ENCODE measurements at places on chromosomes 7 and 10. TPM values are rescaled to one million over a fixed set of nuclear protein-coding genes. Genes with fewer than 3 reads are reported as not detected.
A peak's percentile ranks its signal among the peaks of the same experiment; 100 is the strongest.

Gene CYP3A4
- total RNA-seq, result not detected

Gene UCMA
- total RNA-seq, result 0.91 TPM

- H3K27me3 ChIP-seq, result peaks cover 33% of the 10 kb centered on the region
- H3K36me3 ChIP-seq, result no peaks in the 10 kb centered on the region
- no peak overlapping the region for H3K4me3 ChIP-seq
Observed at GRCh38 chr10:132836832-132837540, 51.0 kb upstream of the NKX6-2 start.

DNA sequence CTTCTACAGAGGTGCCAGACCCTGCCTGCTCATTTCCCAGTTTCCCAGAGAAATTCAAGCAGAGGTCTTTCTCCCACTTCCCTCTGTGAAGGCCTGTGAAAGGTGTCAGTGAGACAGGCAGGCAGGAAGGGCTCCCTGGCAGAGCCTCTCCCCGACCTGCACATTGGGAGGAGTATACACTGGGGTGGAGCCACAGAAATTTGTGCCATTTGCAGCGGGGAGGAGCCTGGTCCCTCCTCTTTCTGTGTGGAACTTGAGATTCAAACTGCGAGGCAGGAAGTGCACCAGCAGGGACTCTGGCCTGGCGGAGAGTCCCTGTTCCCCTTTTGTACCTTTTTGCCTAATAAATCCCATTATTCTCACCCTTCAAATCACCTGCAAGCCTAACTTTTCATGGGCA is 54.6 kb upstream of the OPN4 start:
- DNase-seq, result no peak
- no peaks in the 10 kb centered on the region for H3K4me1 ChIP-seq
- no peak overlapping the region for H3K27ac ChIP-seq
- no peaks in the 10 kb centered on the region for H3K36me3 ChIP-seq
- no peak overlapping the region for H3K4me3 ChIP-seq
- no peaks in the 10 kb centered on the region for H3K27me3 ChIP-seq

- H3K4me1 ChIP-seq, result peaks cover 2% of the 10 kb centered on the region
- H3K4me3 ChIP-seq, result no peak overlapping the region
- no peaks in the 10 kb centered on the region for H3K27me3 ChIP-seq
- H3K27ac ChIP-seq, result no peak overlapping the region
- no peaks in the 10 kb centered on the region for H3K36me3 ChIP-seq
Observed at GRCh38 chr7:155252892-155253501, 44.7 kb upstream of the INSIG1 start.

Gene MUC3A
- 5.5 TPM for total RNA-seq

- H3K36me3 ChIP-seq, result peaks cover 25% of the 10 kb centered on the region
- H3K4me3 ChIP-seq, result peak overlapping the region; percentile 99
- H3K4me1 ChIP-seq, result peaks cover 5% of the 10 kb centered on the region
- H3K27ac ChIP-seq, result peak overlapping the region; percentile 98
Observed at GRCh38 chr7:149196151-149196704, 882 bp downstream of the ZNF282 start.

DNA sequence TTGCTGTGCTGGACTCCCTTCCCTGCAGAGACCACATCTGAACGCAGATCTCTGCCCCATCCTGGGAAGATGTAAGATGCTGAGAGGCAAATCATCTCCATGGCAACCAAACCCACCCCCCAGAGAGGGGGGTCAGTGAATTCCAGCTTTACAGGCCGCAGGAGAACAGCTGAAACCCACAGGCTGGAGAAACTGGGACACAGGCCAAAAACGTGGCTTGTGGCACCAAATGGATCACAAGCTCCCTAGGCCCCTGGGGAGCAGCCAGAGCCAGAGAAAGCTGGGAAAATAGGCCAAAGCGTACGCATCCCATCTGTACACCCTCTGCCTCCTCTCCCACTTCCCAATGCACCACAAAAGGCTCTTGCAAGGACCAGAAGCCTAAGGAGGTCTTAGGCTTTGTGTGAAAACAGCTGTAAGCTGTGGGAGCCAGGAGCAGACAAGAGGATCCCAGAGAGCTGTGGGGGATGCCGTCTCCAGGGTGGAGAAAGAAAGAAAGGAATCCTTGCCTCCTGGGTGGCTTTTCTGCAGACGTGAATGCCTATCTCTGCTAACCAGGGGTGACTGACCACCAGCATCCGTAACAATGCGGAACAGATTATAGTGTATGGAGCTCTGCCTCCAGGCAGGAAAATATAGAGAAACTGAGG is 59.5 kb downstream of the TMEM130 start:
- no peaks in the 10 kb centered on the region for H3K27me3 ChIP-seq
- DNase-seq, result peak; percentile 60
- H3K4me3 ChIP-seq, result no peak overlapping the region

- H3K36me3 ChIP-seq, result no peaks in the 10 kb centered on the region
- no peak for DNase-seq
- no peaks in the 10 kb centered on the region for H3K27me3 ChIP-seq
- no peak overlapping the region for H3K4me3 ChIP-seq
- H3K4me1 ChIP-seq, result peaks cover 2% of the 10 kb centered on the region
Observed at GRCh38 chr7:94414481-94414880, 19.8 kb downstream of the COL1A2 start.

GRCh38 chr10:7297094-7297493 is 113.7 kb downstream of the SFMBT2 start:
- no peak overlapping the region for H3K27ac ChIP-seq
- DNase-seq, result no peak
- H3K4me3 ChIP-seq, result no peak overlapping the region
- H3K27me3 ChIP-seq, result no peaks in the 10 kb centered on the region

Gene FKBP6
- total RNA-seq, result not detected

Gene ARMC10
- 33.6 TPM for total RNA-seq

- H3K4me3 ChIP-seq, result no peak overlapping the region
- DNase-seq, result no peak
- no peaks in the 10 kb centered on the region for H3K36me3 ChIP-seq
- H3K4me1 ChIP-seq, result no peaks in the 10 kb centered on the region
- no peaks in the 10 kb centered on the region for H3K27me3 ChIP-seq
Observed at GRCh38 chr10:132257271-132257670, 50.5 kb downstream of the STK32C start.

Data from lung (tissue), 17 donors.